ENCODE measurements at places on chromosomes 5 and 9. TPM values are rescaled to one million over a fixed set of nuclear protein-coding genes. Genes with fewer than 3 reads are reported as not detected.

GRCh38 chr5:83417884-83418283 lies 53.7 kb upstream of the VCAN start:
- H3K4me1 ChIP-seq: peaks cover 2% of the 10 kb centered on the region
- no peaks in the 10 kb centered on the region for H3K36me3 ChIP-seq
- H3K27ac ChIP-seq: no peak overlapping the region
- no peak overlapping the region for H3K4me3 ChIP-seq

The NIM1K gene
- total RNA-seq: 0.56 TPM

DNA sequence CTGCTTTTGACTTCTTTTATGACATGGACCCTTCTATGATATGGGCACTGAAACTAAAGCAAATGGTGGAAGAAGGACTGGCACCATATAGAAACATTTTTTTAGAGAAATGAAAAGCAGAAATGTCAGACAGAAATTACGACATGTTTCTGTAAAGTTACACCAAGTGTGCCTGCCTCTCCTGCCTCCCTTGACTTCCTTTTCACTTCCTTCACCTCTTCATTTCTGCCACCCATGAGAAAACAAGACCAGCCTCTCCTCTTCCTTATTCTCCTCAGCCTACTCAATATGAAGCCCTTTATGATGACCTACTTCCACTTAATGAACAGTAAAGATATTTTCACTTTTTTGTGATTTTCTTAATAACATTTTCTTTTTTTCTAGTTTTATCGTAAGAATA lies 44.5 kb downstream of the ERCC6L2 start:
- no peak for DNase-seq
- no peaks in the 10 kb centered on the region for H3K27me3 ChIP-seq
- no peak overlapping the region for H3K4me3 ChIP-seq

The LRRC19 gene
- not detected for total RNA-seq

The DMAC1 gene
- 9.4 TPM for total RNA-seq

The MOB3B gene
- total RNA-seq: under 0.01 TPM

All from IMR-90 (cell line).